Neural progenitor cell (in vitro differentiated cells): ENCODE measurements at places on chromosomes 5 and 9. TPM values are rescaled to one million over a fixed set of nuclear protein-coding genes. Genes with fewer than 3 reads are reported as not detected.

- no peak for DNase-seq
Observed at GRCh38 chr5:119397518-119398380, 41.9 kb downstream of the TNFAIP8 start.

GRCh38 chr9:37710046-37710445 is 43.6 kb upstream of the TRMT10B start:
- DNase-seq: no peak

The STPG3 gene
- not detected in 2 replicates for total RNA-seq

DNA sequence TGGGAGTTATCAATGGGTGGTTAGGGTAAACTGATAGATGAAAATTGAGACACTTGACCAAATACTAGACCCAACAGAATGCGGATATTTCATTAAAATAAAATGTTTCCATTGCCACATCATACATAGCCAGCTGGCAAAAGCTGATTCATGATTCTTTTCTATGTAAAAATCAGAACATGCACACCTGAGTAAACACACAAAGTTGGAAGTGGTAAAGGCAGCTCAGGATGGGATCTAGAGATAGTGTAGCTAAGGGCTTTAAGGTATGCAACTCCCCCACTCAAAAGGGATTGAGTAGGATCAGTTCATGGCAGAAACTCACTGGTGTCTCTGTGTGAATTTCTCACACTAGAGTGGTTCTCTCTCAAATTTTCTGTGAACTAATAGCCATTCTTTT is 541.1 kb upstream of the GRAMD2B start:
- no peak for DNase-seq

GRCh38 chr5:57684299-57684702 is 201.7 kb upstream of the ACTBL2 start:
- no peak for DNase-seq

GRCh38 chr5:99368726-99369125 is 439.9 kb upstream of the CHD1 start:
- DNase-seq: no peak

DNA sequence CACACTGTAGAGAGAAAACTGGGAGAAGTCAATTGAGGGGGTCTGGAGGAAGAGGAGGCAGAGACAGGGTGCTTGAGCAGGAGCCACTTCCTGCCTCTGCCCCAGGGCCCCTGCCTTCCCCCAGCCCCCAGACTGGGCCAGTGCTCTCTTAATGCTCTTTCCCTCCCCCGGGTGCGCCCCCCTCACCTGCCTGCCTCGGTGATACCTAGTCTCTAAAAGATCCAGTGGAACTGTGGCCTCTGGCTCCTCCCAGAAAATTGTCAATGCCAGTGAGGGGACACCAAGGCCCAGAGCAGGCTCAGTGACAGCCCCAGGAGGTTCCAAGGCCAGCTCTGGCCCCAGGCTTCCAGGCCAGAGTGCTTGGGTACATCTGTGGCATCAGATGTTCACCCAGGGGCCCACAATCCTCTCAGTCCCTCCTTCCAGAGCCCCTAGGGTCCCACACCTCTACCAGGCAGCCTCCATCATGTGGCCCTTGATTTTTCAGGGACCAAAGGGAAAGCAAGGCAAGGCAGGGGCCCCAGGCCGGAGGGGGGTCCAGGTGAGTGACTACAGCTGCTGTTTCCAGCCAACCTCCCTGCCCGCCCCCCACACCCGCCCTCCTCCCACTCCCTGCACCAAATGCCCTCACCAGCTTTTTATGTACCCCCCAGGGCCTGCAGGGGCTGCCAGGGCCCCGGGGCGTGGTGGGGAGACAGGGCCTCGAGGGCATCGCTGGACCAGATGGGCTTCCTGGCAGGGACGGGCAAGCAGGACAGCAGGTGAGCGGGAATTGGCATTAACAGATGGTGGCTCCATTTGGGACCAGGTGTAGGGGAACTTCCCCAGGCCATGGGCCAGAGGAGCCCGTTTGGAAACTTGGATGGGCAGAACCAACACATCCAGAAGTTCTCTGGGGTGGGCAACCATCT is 33.1 kb upstream of the ORM1 start:
- DNase-seq: no peak

DNA sequence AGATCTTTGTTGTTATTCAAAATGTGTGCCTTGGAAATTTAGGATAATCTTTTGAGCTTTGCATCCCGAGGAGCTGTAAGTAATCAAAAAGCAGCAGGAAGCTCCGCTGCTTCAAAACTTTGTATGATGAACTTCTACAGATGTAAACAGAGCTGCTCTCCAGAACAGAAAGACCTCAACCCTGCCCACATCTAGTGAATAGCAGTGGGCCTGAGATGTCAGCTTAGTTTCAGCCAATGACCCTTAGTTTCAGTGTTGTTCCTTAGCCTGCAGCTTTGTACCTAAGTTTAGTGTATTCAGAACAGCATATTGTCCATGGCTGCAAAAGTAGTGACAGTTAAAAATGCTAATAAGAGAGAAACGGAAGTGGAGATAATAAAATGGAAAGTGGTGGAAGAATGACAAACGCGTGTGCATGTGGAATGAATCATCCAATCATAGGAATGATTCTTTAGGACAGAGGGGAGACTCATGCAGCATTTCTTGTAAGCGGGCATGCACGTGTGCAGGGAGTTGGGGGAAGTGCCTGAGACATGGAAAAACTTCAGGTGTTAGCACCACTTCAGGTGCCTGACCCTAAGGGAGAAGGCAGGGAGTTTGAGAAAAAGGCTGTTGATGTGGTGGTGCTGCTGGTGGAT is 24.9 kb downstream of the SNX24 start:
- no peak for DNase-seq

The FAM151B gene
- total RNA-seq: 2.8 and 3.9 TPM in 2 replicates

The OBP2A gene
- total RNA-seq: not detected in 2 replicates

The CSF1R gene
- total RNA-seq: not detected in 2 replicates

GRCh38 chr9:110327716-110328115 is 9.9 kb downstream of the TXNDC8 start:
- DNase-seq: no peak

GRCh38 chr5:161305601-161306000 is 240.9 kb downstream of the GABRB2 start:
- DNase-seq: no peak

The HDHD3 gene
- 9.8 and 18.0 TPM in 2 replicates for total RNA-seq

GRCh38 chr9:994005-994404 is 17.6 kb downstream of the DMRT3 start:
- no peak for DNase-seq

GRCh38 chr5:112142769-112143270 is 276.3 kb downstream of the EPB41L4A start:
- DNase-seq: no peak

The ASPN gene
- total RNA-seq: not detected in 2 replicates

The ROR2 gene
- total RNA-seq: 20.1 and 32.7 TPM in 2 replicates

GRCh38 chr5:24595329-24595728 is 49.4 kb downstream of the CDH10 start:
- no peak for DNase-seq

GRCh38 chr5:81121836-81122630 is 111.1 kb upstream of the CKMT2 start:
- DNase-seq: no peak

The TNFAIP8 gene
- total RNA-seq: 35.6 and 40.6 TPM in 2 replicates

The IFNA13 gene
- not detected in 2 replicates for total RNA-seq

The RASGRF2 gene
- 0.15 and 0.40 TPM in 2 replicates for total RNA-seq
